ENCODE measurements at places on chromosomes 6 and 20.

GRCh38 chr6:148472171-148473105, 129.8 kb downstream of the SASH1 start:
- no peak for DNase-seq

- no peak for DNase-seq
These were observed 147.8 kb downstream of the CD83 start for GRCh38 chr6:14265049-14266021.

GRCh38 chr6:6418421-6418820, 98.0 kb upstream of the F13A1 start:
- no peak for DNase-seq

GRCh38 chr6:53318429-53318828, 30.3 kb downstream of the ELOVL5 start:
- no peak for DNase-seq

DNA sequence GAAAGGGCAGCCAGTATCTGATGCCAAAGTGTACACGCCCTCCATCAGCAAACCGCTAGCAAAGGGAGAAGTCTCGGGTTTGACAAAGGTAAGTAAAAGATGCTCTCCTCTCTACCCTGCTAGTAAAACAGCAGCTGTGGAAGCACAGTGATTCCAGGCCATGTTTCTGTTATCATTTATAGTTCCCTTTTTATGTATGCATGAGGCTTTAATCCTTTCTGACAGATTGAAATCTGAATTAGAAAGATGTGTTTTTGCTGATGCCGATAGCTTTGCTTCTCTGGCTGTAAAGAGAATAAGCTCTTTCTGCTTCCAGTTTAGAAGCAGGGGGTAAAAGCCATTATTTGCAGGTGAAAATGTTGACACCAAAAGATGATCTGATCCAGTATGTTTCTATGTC, 392.4 kb upstream of the SOX4 start:
- no peak for DNase-seq

GRCh38 chr20:46771195-46771588, 61.7 kb downstream of the SLC2A10 start:
- no peak for DNase-seq

- peak; percentile 77 for DNase-seq
These were observed at the start of gene LCA5 for GRCh38 chr6:79536954-79537747. LCA5 (minus strand) TSS chr6:79537430; CDS start chr6:79518894, 18,536 bp downstream.

DNA sequence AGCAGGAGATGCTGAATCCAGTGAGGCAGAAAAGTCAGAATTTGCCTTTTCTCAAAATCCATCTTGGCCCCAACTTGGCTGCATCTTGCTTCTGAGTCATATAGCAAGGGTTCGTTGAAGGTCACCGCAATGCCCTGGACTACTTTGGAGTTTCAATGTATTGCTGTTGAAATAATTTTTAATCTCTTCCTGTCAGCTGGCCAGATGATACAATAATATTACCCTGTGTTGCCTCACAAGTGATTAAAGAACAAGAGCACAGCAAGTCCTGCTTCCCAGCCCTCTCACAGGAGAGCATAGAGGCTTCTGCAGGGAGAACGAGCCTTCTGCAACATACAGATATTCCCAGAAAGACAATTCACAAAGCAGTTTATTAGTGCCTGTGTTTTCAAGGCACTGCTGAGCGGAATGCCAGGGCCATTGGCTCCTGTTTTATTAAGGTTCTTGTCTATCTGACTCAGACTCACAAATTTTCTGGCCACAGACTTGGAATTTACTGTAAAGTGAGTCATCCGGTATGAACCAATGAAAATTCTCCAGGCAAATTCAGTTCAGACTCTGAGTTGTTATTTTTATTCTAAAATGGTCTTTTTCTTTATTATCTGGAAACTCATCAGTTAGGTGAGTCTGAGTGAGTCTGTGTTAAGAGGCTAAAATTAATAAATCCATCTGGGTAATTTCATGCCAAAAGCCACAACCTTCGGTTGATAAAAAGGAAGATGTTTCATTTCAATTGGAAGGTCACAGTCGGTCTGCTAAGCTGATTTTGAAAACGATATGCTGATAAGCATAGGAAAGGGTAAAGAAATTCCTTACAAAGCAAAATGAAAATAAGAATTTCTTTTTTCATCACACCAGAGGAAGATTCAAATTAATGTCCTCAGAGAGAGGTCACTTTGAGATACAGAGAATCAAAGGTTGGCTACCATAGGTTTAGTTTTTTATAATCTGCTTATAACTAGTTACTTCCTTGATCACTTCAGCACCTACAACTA, 289.4 kb upstream of the STXBP5 start:
- no peak for DNase-seq

DNA sequence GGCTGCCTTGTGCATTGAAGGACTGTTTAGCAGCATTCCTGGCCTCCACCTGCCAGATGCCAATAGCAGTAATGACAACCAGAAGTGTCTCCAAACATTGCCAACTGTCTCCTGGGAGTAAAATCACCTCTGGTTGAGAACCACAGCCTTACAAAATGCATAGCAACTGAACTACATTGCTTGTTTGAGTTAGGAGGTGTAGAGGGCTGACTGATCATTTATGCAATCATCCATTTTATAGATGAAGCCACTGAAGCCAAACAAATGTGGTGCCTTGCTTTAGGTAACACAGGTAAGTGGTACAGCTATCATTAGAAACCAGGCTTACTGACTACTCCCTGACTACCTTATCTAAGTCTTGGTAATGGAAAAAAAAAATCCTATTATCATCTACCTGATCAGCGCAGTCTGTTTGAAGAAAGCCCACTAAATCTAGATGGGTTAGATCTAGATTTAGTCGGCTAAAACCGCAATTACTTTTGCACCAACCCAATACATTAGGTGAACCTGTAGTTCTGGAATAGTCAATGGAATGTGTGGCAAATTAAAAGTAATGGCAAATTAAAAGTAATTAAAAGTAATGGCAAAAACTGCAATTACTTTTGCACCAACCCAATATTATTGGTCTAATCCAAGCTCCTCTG, 47.7 kb upstream of the F13A1 start:
- no peak for DNase-seq

DNA sequence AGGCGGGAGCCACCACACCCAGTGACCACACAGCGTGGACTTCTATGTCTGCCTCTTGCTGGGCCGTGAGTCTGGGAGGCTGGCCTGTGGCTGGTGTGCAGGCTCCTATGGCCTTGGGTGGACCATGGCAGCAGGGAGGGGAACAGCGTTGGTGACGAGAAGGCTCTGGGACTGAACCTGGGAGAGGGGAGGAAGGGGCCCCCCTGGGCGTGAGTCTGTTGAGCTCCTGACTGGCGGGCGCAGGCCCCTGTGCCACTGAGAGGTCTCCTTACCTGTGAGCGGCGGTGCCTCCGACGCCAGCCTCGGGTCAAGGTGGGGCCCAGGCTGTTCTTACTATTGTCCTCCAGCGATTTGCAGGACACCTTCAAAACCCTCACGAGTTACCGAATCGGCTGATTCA, 12.8 kb upstream of the HELZ2 start:
- DNase-seq, result no peak

GRCh38 chr6:154995254-154996015, at the start of gene TIAM2:
TIAM2 (plus strand) TSS chr6:154995315; CDS start chr6:155129224, 133,909 bp downstream.
- peak; percentile 10 for DNase-seq

GRCh38 chr6:13795041-13795750, 19.2 kb downstream of the MCUR1 start:
- DNase-seq, result peak; percentile 84

DNA sequence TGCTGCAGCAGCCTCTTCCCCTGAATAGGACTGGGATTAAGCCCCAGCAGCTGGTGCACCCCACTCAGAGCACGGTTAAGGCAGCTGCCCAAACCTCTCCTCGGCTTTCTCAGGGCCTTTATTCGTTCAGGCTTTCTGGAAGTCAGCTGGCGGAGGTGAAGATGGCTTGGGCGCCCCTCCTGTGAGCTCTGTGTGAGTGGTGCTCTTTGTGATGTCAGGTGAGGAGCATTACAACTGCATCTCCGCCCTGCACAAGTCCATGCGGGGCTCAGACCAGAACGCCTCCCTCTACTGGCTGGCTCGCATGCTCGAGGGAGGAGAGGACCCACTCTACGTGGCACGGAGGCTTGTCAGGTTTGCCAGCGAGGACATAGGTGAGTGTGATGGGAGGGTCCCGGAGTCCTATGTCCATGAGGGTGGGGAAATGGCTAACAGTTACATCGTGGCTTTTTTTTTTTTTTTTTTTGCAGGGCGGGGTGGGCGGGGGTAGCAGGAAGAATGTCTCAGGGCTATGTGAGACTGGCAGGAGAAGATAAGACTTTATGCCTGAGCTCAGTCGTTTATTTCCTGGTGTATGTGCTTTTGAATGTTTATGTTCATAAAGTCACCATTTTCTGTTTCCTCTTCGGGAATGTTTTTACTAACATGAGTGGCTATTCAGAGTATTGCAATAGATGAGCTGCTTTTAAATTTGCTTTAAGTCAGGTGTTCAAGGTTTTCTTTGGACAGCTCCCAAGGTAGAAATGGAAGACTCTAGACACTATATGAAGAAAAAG, 18.2 kb downstream of the WRNIP1 start:
- no peak for DNase-seq

Measured in activated T-cell treated with anti-CD3 and anti-CD28 coated beads for 24 hours (primary cell).